IMR-90 (cell line): ENCODE measurements at places on chromosomes 7 and 10. TPM values are rescaled to one million over a fixed set of nuclear protein-coding genes. Genes with fewer than 3 reads are reported as not detected.
A peak's percentile ranks its signal among the peaks of the same experiment; 100 is the strongest.

DNA sequence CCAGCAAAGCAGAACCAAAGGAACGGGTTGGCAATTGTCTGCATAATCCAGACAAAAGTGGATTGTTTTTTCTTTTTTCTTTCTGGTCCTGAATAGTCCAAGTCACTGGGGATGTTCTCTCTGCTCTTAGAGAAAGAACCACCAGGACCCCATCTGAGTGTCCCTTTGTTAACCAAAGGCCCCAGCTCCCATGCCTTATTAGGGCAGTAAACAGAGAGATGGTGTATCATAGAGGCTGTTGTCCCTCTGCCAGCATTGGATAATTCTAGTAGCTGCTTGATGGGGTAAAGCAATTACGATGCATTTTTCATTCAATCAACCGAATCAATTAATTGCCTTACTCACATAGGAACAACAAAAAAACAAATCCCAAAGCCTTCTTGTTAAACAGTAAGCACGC, 213.0 kb downstream of the BUB3 start:
- H3K27me3 ChIP-seq, result no peaks in the 10 kb centered on the region
- H3K27ac ChIP-seq, result no peak overlapping the region
- no peak overlapping the region for H3K4me3 ChIP-seq

- peaks cover 11% of the 10 kb centered on the region for H3K4me1 ChIP-seq
- H3K27ac ChIP-seq, result no peak overlapping the region
- H3K36me3 ChIP-seq, result peaks cover 73% of the 10 kb centered on the region
- H3K27me3 ChIP-seq, result no peaks in the 10 kb centered on the region
Observed at GRCh38 chr10:74093530-74094164, 57.0 kb downstream of the AP3M1 start.

HMX2 gene
- not detected in 2 replicates for polyA plus RNA-seq

GRCh38 chr10:31581741-31582323, 262.8 kb downstream of the ZEB1 start:
- H3K36me3 ChIP-seq, result no peaks in the 10 kb centered on the region
- no peaks in the 10 kb centered on the region for H3K27me3 ChIP-seq
- no peak overlapping the region for H3K27ac ChIP-seq

GRCh38 chr7:106875508-106875907, 10.4 kb downstream of the PIK3CG start:
- H3K36me3 ChIP-seq, result no peaks in the 10 kb centered on the region
- no peaks in the 10 kb centered on the region for H3K4me1 ChIP-seq
- H3K27ac ChIP-seq, result no peak overlapping the region
- H3K27me3 ChIP-seq, result no peaks in the 10 kb centered on the region
- no peak for DNase-seq

ANKRD2 gene
- polyA plus RNA-seq, result 0.40 and 0.65 TPM in 2 replicates

DNA sequence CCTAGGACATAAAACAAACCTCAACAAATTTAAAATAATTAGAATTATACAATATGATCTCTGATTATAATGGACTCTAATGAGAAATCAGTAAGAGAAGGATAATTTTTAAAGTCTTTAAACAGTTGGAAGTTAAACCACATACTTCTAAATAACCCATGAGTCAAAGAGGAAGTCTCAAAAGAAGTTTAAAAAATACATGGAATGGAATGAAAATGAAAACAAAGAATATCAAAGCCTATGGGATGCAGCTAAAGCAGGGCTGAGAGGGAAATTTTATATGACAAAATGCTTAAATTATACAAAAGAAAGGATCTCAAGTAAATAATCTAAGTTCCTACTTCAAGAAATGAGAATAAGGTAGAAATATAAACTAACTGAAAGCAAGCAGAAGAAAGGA, 460.5 kb downstream of the RPS24 start:
- H3K4me1 ChIP-seq, result no peaks in the 10 kb centered on the region
- H3K4me3 ChIP-seq, result no peak overlapping the region
- peak; percentile 47 for DNase-seq
- H3K27ac ChIP-seq, result no peak overlapping the region
- H3K27me3 ChIP-seq, result no peaks in the 10 kb centered on the region

- no peak overlapping the region for H3K4me3 ChIP-seq
- peak; percentile 2 for DNase-seq
- no peaks in the 10 kb centered on the region for H3K36me3 ChIP-seq
- no peaks in the 10 kb centered on the region for H3K4me1 ChIP-seq
- H3K27me3 ChIP-seq, result no peaks in the 10 kb centered on the region
Observed at GRCh38 chr7:36746347-36746746, 22.1 kb upstream of the AOAH start.

DNA sequence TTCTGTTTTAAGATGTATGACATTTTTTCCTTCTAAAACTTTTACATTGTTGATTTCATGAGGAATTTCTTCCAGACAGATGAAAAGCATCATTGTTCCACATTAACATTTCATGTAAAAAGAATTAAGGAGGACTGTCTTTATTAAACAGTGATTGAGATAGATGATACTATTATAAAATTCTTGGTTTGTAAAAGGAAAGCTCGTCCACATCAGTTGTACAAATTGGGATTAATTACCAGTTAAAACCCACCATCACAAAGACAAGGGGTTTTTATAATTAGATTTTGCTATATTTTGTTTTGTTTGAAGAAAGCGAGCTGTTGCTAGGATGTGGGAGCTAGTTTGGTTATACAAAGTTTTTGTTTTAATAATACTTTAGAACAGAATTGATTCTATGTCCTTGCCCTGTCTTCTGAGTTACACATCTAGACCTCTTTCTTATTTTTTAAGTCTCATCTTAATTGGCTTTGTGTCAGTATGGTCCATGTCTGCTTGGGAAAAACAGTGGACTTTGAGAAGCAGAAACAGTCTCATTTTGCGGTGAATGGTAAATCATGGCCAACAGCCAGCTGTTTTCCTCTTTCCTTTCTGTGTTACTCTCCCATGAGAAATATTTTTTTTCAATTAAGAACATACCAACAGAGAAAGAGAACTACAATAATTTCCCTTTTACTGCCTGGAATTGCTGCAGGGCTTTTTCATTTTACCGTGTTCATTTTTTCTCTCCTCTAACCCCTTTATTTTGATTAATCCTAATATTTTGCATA, 3.2 kb downstream of the TES start:
- no peaks in the 10 kb centered on the region for H3K36me3 ChIP-seq
- no peak overlapping the region for H3K4me3 ChIP-seq
- H3K27ac ChIP-seq, result no peak overlapping the region; the same call in 1 of the 2 replicates
- H3K27me3 ChIP-seq, result no peaks in the 10 kb centered on the region
- no peak for DNase-seq

- H3K4me1 ChIP-seq, result peaks cover 5% of the 10 kb centered on the region; the same call in 1 of the 2 replicates
- no peak overlapping the region for H3K27ac ChIP-seq
- H3K36me3 ChIP-seq, result no peaks in the 10 kb centered on the region
- no peak overlapping the region for H3K4me3 ChIP-seq
- DNase-seq, result no peak
Observed at GRCh38 chr7:150311146-150311545, 12.0 kb upstream of the LRRC61 start.

DNA sequence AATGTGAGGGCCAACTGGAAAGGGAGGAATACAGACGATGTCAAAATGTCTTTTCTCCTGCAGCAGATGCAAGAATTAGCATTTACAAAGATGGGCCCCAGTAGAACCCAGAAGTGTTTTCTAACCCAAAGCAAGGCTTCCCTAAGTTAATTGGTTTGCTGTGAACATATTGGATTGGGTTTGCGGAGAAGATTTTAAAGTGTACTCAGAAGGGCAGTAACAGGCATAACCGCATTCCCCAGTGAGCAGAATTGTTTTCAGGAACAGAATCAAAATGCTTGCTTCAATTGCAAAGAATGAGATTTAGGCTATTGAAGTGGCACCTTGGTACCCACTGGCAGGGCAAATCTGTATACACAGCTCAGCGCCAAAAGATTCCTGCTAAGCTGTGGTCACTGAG, 78.0 kb downstream of the NRP1 start:
- peaks cover 20% of the 10 kb centered on the region for H3K4me1 ChIP-seq
- H3K27me3 ChIP-seq, result no peaks in the 10 kb centered on the region
- no peak overlapping the region for H3K4me3 ChIP-seq

DNA sequence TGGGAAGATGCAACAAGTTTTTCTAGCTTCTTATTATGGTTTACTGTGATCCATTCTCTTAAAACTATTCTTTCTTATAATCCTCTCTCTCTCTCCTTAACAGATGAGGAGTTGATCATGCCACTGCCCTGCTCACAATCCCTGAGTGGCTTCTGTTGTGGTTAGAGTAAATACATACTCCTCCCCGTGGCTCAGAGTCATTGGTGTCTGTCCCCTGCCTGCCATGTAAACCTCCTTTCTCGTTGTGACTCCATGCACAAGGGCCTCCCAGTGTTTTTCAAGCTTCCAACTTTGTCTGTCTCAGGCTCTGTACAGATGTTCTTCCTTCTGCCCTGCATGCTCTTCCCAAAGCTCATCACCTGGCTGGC, 20.4 kb downstream of the CCNY start:
- no peak for DNase-seq
- no peaks in the 10 kb centered on the region for H3K36me3 ChIP-seq
- no peak overlapping the region for H3K4me3 ChIP-seq
- H3K27ac ChIP-seq, result no peak overlapping the region

DNA sequence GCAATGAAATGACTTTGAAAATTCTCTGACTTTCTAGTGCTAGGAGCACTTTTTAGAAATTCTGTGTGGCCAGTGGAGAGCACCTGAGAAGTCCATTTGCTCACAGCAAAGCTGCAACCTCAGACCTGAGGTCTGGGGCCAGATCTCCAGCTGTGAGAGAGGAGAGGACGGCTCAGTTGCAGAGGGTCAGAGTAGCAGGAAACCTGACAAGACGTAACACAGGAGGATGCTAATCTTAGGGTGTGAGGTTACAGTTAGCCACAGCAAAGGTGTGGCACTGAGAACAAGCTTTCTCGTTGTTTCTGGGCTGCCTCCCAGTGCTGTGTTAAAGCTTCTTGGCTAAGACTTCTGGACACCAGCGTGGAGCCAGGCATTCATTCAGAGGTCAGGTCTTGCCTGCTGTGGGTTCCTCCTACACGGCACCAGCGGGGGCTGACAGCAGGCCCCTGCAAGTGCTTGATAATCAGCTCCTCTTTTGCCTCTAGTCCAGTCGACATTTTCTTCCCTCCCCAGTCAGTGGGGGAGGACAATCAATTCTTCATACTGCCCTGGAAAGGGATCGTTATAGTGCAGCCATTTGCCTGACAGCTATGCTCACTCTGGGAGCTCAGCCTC, 435.4 kb upstream of the DPP6 start:
- H3K4me1 ChIP-seq, result no peaks in the 10 kb centered on the region
- no peaks in the 10 kb centered on the region for H3K36me3 ChIP-seq
- no peaks in the 10 kb centered on the region for H3K27me3 ChIP-seq
- H3K27ac ChIP-seq, result no peak overlapping the region
- H3K4me3 ChIP-seq, result no peak overlapping the region

DNA sequence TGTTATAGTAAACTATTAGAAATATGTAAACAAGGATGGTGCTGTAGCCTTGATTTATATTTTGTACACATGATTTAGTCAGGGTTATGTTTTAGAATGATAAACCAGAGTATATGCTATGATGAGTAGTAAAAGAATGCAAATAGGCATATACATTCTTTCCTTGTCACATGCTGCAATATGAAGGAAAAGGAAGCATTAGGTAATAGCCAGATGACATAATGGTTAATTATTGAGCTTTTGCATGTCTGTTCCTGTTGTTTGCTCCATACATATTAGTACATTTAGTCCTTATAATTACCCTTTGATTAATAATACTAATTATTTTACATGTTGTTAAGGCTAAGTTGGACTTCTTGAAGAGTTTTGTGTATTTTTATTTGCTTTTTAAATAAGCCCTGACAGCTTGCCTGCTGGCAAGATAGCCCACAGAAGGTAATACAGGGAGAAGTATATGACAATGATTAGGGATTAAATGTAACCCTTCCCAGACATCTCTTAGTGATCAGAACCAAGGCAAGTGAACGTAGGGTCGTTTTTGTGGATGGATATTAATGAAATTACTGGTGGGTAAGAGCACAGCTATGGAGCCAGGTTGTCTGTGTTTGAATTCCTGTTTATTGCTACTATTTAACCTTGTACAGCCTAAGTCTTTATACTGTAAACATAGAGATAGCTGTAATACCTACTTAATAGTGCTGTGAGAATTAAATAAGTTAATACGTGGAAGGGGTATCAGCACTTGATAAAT, 68.4 kb downstream of the PHTF2 start:
- DNase-seq, result peak; percentile 87
- peaks cover 5% of the 10 kb centered on the region for H3K4me1 ChIP-seq
- H3K4me3 ChIP-seq, result no peak overlapping the region
- H3K27ac ChIP-seq, result peak overlapping the region; percentile 50
